AG09319 (cell line): ENCODE measurements at places on chromosomes 16 and 17.
A peak's percentile ranks its signal among the peaks of the same experiment; 100 is the strongest.

DNA sequence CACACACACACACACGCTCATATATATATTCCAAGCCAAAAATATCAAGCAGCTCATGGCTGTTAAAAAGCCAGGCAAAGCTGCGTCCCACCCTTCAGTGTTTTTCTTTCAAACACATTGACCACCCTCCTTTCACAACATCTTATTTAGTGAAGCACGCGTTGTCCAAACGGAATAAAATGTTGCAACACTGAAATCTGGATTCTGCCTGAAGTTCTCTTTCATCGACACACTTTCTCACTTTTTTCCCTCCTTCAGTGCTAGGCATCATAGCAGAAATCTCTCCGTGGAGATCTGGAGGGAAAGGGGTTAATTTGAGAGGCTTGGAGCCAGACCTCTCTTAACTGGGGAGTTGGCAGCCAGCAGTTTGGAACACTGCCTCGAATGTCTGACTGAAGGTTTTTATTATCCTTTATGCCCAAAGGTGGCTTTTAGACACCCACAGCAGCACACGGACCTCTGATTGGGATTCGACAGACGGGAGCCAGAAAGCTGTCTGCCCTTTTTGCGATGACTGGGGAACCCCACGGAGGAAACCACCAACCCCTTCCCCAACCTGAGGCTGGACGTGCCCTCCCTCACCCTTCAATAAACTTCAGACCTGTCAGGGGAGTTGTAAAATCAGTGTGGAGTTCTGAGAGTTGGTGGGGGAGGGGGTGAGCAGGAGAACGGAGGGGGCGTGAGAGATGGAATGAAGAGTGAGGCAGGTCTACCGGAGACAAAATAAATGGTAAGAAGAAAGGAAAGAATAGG is 833.6 kb upstream of the SOX9 start:
- DNase-seq: no peak

- no peak for DNase-seq
These were observed 1.1 kb upstream of the TFAP4 start for GRCh38 chr16:4273858-4274311.

- DNase-seq: no peak
These were observed 13.8 kb downstream of the CYBC1 start for GRCh38 chr17:82436601-82437324.

GRCh38 chr17:56810343-56810742 is 23.4 kb downstream of the C17orf67 start:
- DNase-seq: no peak

DNA sequence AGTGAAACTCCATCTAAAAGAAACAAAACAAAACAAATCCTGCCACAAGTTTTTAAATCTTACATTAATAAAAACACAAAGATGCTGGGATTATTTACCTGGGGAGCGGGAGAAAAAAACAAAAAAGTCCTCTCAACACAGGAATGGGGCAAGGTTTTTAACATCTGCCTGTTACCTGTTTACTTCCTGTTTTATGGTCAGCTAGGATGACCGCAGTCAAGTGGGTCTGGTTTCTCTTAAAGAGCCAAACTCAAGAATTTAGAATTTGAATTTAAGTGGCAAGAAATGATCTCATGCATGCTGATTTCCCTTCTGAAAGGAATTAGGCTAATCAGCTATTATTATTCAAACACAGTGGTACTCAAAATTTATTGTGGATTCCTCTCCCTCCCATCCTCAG is 39.7 kb upstream of the TBC1D3K start:
- no peak for DNase-seq

GRCh38 chr17:7929158-7930023 is at the start of gene KCNAB3:
Gene KCNAB3, minus strand, starts transcription at chr17:7929856. Its CDS starts 421 bp downstream, at chr17:7929435.
- peak; percentile 32 for DNase-seq
